ENCODE measurements at places on chromosomes 4 and X. TPM values are rescaled to one million over a fixed set of nuclear protein-coding genes. Genes with fewer than 3 reads are reported as not detected.

Gene ANXA3
- 11.0 TPM for total RNA-seq

Gene RPA4
- total RNA-seq: 0.34 TPM

GRCh38 chrX:129876771-129877305 is 29.1 kb upstream of the UTP14A start:
- no peak for DNase-seq

GRCh38 chr4:66339007-66339406 is 668.7 kb upstream of the EPHA5 start:
- no peak for DNase-seq

- no peak for DNase-seq
These were observed 39.1 kb downstream of the ZNF674 start for GRCh38 chrX:46506076-46506475.

GRCh38 chrX:130746709-130747342 is 156.2 kb downstream of the ENOX2 start:
- no peak for DNase-seq

- DNase-seq: no peak
These were observed 53.7 kb downstream of the PRKX start for GRCh38 chrX:3659761-3660160.

Measured in right cardiac atrium (tissue), 5 donors.